ENCODE measurements at places on chromosomes 7 and 10. TPM values are rescaled to one million over a fixed set of nuclear protein-coding genes. Genes with fewer than 3 reads are reported as not detected.

Gene AKR1C8
- not detected for total RNA-seq

DNA sequence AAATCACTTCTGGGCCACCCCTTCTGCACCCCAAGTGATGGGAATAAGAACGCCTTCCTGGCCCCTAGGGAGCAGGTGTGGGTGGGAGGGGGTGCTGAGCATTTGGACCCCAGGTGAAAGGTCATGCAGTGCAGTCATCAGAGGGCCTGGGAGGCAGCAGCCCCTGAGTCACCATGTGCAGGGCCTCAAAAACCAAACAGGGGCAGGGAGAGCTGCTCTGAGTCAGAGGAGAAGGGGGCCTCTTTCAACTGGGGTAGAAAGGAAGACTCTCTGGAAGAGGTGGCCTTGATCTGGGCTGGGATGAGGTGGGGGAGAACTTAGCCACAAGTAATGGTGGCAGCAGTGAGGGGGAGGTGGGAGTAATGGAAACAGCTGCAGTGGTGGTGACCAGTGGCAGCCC is 164.3 kb downstream of the BUB3 start:
- DNase-seq = no peak
- H3K4me1 ChIP-seq = no peaks in the 10 kb centered on the region
- no peak overlapping the region for H3K27ac ChIP-seq
- H3K36me3 ChIP-seq = no peaks in the 10 kb centered on the region

Gene CYP2C18
- total RNA-seq = not detected

Gene NPY4R2
- not detected for total RNA-seq

DNA sequence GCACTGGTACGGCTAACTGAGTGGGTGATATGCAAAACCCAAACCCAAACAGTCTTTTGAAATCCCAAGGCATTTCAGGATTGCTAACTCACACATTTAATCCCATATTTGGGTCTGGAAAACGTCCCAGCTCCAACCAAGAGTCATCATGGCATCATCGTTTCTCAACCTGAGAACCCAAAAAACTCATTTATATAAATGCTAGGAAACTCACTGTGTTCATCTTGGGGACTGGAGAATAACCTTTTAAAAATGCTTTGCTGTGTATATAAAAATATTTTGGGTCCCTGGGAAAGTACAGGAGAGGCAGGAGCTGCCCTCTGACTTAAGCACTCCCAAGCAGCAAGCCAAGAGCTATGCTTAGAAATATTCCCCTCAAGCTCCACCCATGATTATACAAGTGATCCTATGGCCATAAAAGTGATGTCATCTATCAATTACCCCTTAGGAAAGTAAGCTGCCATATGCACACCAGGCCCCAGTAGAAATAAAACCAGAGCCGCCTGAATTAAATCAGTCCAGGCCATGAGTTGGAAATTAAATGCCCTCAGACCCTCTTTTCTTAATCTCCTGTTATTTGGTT is 352.1 kb downstream of the FRMD4A start:
- no peaks in the 10 kb centered on the region for H3K4me1 ChIP-seq
- peaks cover 9% of the 10 kb centered on the region for H3K27me3 ChIP-seq
- no peaks in the 10 kb centered on the region for H3K36me3 ChIP-seq
- DNase-seq = no peak
- H3K27ac ChIP-seq = no peak overlapping the region

GRCh38 chr7:20191391-20191869 is 25.8 kb downstream of the MACC1 start:
- DNase-seq = no peak
- H3K4me1 ChIP-seq = peaks cover 52% of the 10 kb centered on the region
- H3K36me3 ChIP-seq = peaks cover 23% of the 10 kb centered on the region
- H3K27ac ChIP-seq = peak overlapping the region; percentile 76
- no peaks in the 10 kb centered on the region for H3K27me3 ChIP-seq
- peak overlapping the region; percentile 7 for H3K4me3 ChIP-seq

- no peaks in the 10 kb centered on the region for H3K4me1 ChIP-seq
- H3K27ac ChIP-seq = no peak overlapping the region
- DNase-seq = no peak
- no peaks in the 10 kb centered on the region for H3K36me3 ChIP-seq
- H3K4me3 ChIP-seq = no peak overlapping the region
Observed at GRCh38 chr10:1365540-1366321, 309.5 kb downstream of the WDR37 start.
